Activated CD4-positive, alpha-beta T cell treated with anti-CD3 and anti-CD28 coated beads, Interleukin-2, amount 50 U/mL, for 48 hours (primary cell): ENCODE measurements at places on chromosomes 11 and 22.
A peak's percentile ranks its signal among the peaks of the same experiment; 100 is the strongest.

- peak; percentile 3 for DNase-seq
These were observed 15.3 kb upstream of the OR10V1 start for GRCh38 chr11:59728913-59729312.

GRCh38 chr11:92740276-92740675 is 229.2 kb upstream of the MTNR1B start:
- DNase-seq = no peak

GRCh38 chr11:113189909-113190667 is 124.3 kb upstream of the TTC12 start:
- no peak for DNase-seq

- no peak for DNase-seq
These were observed 97.7 kb upstream of the TP53I11 start for GRCh38 chr11:45048313-45048841.

DNA sequence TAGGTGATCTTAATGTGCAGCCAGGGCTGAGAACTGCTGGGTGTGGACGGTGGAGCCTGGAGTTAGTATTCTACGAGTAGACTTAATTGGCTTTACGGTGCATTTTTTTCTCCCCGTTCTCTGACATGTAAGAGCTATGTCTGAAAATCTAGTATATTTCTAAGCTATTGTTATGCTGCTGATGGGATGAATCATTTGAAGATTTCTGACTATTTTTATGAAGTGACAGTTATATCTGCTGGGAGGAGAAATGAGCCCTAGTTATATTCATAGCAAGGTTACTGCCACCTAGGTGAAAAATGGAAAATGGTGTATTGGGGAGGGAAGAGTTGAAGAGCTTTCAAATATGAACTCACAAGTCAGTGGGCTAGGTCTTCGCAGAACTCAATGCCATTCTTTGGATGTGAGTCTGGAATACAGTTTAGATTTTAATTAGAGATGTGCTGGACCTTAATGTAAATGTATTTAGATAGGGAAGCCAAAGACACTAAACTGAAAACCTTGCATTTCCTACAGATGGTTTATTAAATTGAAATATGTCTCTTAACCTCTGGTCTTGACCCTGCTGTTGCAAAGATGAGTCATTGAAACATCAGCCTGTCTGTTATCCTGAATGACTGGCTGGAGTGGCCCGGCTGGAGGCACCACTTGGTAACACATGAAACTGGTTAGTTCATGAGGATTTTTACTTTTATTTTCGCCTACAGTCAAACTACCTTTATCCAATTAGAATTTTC is 293.7 kb downstream of the DDX10 start:
- DNase-seq = no peak

GRCh38 chr11:71103266-71103665 is 149.1 kb downstream of the SHANK2 start:
- no peak for DNase-seq

DNA sequence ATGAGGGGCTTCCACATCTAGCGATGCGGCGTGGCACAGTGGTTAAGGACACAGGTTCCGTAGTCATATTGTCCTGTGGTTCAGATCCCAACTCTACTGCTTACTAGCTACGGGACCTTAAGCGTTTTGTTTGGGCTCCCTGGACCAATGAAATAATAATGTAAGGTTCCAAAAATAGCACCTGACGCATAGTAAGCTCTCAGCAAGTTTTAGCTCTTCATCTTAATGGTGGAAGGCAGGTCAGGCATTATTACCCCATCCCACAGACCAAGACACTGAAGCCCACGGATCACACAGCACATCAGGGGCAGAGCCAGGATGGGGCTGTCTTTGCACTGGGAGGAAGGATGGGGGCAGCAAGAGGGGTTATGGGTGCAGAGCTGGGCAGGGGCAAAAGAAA is 13.0 kb downstream of the DNAJB13 start:
- no peak for DNase-seq

DNA sequence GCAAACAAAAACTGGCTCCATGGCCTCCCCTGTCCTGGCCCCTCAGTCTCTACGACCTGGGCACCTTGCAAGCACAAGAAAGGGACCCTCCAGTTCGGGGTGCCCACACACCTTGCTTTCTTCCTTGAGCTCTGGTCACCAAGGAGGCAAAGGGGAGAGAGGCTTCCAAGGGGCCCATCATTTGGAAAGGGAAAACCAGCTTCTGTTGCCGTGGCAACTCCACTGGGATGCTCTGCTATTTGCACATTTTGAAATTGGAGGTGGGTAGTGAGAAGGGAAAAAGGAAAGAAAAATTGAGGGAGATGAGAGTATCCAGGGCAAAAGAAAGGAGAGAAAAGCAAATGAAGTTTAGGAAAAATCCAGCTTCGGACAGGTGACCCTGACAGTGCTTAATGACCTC is 388.4 kb downstream of the SHANK2 start:
- no peak for DNase-seq

GRCh38 chr11:128066399-128066798 is 521.0 kb downstream of the ETS1 start:
- no peak for DNase-seq

DNA sequence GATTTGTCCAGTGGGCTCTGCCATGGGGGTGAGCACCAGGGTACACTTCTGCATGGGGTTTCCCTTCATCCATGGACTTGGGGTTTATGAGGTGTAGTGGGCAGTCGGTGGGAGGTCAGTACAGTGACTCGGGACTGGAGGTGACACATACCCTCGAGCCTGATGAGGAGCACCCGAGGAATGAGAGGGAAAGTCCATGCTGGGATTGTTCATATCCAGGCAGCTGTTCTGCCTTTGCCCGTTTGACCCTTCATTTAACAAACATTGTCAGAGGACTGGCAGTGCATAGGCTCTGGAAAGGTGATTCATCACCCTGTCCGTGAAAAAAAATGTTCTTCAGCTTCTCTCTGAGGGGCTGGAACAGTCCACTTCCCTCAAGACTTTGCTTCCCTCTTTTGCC is 2.7 kb downstream of the NAV2 start:
- no peak for DNase-seq

DNA sequence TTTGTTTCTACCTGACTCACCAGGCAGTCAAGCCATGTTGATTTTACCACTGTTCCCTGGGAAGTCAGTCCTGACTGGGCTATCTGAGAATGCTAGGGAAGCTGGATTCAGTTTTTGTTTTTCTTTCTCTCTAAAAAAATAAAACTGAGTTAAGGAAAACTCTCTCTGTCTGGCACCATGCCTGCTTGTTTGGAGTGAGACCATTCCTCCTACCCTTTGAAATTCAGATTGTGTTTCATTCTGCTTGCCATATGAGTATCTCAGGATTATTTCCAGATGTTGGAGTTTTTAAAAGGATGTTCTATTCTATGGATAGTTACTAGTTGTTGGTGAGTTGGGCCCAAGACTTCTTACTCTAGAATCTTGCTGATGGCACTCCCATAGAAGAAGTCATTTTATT is 1917.0 kb downstream of the LRRC4C start:
- no peak for DNase-seq

DNA sequence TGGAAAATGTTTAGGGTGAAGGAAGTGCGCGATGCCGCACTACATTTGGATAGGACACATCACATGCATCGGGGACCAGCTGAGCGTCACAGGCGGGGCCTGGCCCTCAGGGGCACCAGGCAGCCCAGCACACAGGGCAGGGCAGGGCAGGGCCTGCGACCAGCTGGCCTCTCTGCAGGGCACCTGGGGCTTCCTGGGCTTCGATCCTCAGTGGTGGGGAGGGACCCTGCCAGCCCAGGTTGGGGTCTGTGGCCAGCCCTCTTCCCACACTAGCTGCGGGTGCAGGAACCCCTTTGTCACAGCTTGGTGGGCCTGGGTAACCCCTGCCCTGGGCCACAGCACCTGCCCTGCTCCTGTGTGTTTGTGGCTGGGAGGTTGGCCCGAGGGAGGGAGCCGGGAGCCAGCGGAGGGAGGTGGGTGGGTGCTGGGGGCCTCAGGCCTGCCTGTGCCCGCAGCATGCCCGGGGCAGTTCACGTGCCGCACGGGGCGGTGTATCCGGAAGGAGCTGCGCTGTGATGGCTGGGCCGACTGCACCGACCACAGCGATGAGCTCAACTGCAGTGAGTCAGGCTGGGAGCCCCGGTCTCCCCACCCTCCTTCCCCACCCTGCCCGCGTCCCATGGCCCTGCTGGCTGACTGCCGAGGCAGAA is 37.9 kb downstream of the ST14 start:
- DNase-seq = no peak

GRCh38 chr11:128933481-128934178 is 9.0 kb downstream of the TP53AIP1 start:
- DNase-seq = no peak

GRCh38 chr11:112745973-112746372 is 215.2 kb upstream of the NCAM1 start:
- no peak for DNase-seq

- no peak for DNase-seq
These were observed 20.7 kb downstream of the FZD4 start for GRCh38 chr11:86934582-86934900.

DNA sequence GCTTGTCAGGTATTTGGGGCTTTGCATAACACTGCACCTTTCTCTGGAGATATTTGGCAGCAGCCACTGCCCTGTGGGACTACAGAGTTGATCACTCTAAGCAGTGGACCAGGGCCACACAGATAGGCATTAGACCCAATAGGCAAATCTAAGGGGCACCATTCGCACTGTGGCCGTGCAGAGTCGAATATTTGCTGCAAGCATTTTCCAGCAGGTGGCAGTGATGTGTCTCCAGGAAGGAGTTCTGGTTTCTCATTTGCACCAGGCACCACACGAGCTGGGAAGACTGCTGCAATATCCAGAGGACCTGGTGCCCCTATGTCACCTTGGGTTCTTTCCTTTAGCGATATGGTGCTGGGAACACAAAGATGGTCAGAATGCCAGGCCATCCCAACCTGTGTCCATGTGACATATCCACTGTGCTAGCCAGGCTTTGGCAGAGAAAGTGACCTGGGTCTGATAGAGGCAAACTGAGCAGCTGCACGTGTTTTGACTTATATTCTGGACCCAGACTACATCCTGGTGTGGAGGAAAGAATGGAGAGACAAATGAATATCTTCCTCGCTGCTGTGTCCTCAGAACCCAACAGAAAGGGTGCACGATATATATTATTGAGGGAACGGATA is 318.7 kb downstream of the BUD13 start:
- DNase-seq = peak; percentile 39

DNA sequence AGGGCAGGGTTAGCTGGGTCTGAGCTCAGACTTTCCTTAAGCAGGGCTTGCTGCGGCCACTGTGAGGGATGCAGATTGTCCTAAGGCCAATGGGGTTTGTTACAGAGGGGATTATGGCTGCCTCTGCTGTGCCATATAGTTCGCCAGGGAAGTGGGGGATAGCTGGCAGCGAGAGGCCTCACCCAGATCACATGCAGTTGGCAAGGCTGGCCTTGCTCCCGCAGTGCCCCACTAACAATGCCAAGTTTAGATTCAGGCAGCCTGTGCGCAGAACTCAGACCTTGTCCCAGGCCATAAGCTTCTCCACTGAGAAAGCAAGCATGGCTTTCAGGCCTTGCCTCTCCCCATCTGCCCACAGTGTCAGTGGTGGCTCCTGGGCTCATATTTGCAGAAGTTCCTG is 4.7 kb upstream of the APOL2 start:
- no peak for DNase-seq

DNA sequence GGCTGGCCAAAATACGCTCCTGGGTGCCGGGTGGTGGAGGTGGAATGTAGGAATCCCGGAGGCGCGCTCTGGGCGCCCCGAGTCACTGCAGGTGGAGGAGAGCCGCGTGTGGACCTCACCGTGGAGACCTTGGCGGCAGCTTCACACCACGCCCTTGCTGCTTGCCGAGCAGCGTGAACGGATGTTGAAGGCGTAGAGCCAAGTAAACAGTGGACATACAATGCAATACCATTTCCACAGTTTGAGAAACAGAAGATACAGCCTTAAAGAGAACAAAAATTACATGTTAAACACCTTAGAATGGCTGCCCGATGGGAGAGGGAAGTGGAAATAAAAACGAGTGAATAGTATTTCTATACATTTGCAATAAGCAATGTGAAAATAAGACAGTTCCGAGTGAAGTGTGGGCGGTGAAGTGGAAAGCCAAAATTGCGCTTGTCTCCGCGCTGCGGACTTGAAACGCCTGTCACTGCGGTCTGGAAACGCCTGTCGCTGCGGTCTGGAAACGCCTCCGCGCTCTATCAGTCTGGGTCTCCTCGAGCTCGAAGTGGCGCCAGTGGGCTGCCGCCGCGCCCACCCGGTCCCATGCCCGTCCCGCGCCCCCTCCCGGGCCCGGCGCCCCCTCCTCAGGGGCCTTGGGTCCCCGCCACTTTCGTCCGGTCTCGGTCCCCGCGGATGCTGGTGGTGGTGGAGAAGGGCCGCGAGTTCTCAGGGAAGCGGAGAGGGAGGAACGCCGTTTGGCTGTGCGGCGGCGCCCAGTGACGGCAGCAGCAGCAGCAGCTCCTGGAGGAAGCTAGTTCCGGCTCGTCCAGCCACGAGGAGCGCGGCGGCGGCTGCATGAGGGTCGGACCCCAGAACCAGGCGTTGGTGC is 1.6 kb downstream of the NCR3LG1 start:
- peak; percentile 65 for DNase-seq

GRCh38 chr11:20021771-20022362 is 138.4 kb downstream of the DBX1 start:
- DNase-seq = no peak

GRCh38 chr11:6006846-6007245 is at the start of gene OR56A4:
TSS of gene OR56A4 (minus strand) at chr11:6006946. CDS start at chr11:6002992, 3,954 bp downstream.
- DNase-seq = no peak

GRCh38 chr11:76251576-76251975 is 45.3 kb upstream of the WNT11 start:
- no peak for DNase-seq

GRCh38 chr11:48047616-48048015 is 67.3 kb downstream of the PTPRJ start:
- no peak for DNase-seq

DNA sequence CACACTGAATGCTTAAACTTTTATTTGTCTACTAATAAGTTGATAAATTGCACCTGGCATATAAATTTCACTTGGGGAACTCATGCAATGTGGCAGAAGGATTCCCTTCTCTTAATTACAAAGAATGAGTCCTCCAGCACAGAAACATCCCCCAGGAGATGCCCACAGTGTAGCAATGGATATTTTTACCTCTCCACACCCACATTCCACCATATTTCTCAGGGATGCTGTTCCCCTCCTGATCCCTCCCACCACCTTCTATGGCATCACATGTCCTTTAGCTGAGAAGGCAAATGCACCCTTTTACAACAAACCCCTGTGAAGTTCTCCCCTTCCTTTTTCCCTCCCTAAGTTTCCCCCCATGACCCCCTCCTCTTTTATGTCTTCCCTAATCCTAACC is 56.1 kb upstream of the UBASH3B start:
- DNase-seq = no peak

GRCh38 chr22:48239461-48240147 is 1477.2 kb downstream of the TBC1D22A start:
- no peak for DNase-seq

GRCh38 chr11:121368364-121369240 is 76.0 kb downstream of the SC5D start:
- DNase-seq = no peak

DNA sequence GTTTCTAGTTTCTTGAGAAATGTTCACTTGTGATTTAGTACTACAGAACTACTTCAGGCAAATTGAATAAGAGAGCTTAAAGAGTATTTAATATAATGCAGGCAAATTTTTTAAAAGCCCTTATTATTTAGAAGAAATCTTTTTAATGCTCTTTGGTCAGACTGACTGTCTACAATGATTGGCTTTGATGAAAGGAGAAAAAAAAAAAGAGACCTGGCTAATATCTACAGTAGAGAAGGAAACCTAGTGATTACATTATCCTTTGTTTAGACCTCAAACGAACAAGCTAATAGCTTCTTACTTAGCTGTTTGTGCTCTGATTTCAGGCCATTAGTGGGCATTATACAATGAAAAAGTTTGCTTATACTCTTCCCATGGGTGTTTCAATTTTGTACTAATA is 1043.1 kb downstream of the JRKL start:
- DNase-seq = no peak

- no peak for DNase-seq
These were observed 22.0 kb downstream of the GAB2 start for GRCh38 chr11:78395597-78395996.
